ENCODE measurements at places on chromosomes 11 and 22.

GRCh38 chr11:27405134-27405533 is 42.1 kb upstream of the CCDC34 start:
- DNase-seq, result no peak

- DNase-seq, result no peak
Observed at GRCh38 chr11:96373826-96374225, 15.9 kb downstream of the CCDC82 start.

DNA sequence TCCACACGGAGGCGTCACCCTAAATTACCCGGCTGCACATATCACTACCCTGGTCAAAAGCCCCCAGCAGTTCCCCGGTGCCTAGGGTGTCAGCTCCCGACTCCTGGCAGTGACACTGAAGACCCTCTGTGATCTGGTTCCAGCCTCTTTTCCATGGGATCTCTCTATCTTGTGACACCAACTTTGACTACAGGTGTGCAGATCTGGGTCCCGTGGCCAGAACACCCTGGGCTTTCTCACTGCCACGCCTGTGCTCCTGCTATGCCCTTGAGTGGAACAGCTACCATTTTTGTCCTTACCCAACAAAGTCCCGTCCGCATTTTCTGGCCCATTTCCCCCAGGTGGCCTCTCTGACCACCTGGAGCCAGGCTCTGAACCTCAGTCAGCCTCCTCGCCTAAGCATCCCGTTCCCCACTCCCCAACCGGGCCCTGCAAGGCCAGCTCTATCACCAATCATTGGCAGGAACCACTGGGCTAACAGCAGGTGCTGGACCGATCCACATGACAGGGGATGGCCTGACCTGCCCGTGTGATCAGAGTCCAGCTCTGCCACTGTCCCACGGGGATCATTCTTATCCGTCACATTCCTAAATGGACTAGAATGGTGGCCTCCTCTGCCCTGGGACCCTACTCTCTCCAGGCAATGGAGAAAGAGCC is 20.7 kb upstream of the CBX7 start:
- no peak for DNase-seq

DNA sequence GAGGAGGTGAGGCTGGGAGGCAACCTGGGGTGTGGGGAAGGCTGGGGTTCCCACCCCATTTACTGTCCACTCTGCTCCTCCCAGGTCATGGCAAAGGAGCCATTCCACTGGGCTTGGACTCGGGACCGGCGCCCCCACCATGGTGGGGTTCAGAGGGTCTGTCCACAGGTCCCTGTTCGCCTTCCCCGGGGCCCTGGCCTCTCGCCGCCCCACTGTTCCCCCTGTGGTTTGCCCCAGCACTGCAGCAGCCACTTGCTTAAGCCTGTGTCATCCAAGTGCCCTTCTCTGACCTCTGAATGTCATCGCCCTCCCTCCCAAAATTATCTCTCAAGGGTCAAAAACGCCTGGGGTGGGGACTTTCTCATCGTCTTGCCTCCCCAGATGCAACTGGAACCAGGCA is 2.6 kb downstream of the SPDYC start:
- no peak for DNase-seq

DNA sequence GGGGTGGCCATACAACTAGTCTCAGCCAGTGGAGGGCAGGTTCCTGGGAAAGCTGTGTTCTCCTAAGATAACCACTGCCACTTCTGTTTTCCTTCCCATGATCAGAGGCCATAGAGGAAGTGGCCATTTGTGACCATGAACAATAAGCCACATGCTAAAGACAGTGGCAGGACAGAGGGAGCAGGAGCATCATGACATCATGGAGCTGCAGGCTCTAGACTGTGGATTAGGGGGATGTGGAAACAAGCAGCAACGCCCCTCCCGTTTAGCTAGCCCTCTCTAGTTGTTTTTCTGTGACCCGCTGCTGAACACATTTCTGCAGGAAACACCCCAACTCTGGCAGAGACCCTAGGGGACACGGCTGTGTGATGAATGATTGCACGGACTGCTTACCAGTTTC is 195.0 kb upstream of the NECTIN1 start:
- no peak for DNase-seq

DNA sequence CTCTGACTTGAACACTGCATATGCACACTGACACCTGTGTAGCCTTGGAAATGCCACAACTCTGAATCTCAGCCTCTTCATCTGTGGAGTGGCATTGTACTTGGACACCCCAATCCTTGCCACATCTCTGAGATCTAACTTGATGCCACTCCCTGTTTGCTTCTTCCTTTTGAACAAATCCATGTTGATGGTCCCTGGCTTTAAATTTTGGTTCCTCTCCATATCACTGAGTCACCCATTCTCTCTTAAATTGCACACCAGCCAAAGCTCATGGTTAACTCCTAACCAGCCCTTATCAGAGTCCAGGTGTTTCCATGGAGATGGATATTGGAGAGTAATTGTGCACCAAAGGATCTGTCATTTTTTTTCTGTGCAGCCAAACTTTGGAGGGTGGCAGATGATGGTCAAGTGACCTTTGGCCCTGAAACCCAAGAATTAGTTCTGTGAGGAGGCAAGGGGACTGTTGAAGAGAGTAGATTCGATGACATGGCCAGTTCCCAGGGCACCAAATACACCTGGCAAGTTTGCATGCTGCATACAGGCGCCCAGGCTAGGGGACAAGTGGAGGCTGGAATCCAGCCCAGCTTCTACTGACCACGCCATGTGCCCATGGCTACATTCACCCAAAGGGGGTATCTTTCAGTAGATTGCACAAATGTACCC is 25.1 kb upstream of the PAMR1 start:
- DNase-seq, result no peak

DNA sequence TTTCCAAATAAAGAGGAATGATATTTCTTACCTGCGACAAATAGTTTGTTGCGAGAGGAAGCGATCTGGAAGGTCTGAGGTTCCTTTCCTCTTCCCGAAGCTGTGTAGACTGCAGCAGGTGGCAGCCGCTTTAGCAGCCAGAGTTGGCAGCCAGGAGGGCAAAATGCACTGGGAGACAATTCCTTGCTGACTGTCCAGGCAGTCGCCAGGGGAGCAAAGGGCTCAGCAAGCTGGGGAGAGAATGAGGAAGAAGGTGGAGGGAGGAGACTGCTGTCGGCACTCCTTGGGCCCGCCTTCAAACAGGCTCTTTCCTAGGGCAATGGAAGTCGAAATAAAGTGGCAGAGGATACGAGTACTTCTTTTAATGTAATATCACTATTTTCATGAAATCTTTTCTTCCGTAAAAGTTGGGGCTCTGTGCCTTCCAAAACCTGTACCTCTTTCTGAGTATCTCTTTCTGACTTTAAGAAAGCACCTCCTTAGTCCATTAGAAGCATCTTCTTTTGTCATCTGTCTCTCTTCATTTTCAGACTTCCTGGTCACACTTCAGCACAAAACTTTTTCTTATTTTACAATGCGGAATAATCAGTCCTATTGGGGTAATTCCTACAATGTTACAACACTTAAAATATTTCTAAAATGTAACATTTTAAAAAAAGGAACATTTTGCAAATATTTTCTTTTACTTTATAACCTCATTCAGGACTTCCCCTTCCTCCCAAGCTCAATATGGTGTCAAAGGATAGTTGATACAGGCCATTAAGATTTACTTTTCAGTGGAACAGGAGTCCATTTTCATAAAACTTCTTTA is at the start of gene IL18:
Gene IL18, minus strand, starts transcription at position 220 of the 811 bp plus-strand sequence. CDS start 9,041 bp downstream, outside the sequence.
- DNase-seq, result no peak

- no peak for DNase-seq
Observed at GRCh38 chr22:49749885-49750510, 77.7 kb downstream of the BRD1 start.

DNA sequence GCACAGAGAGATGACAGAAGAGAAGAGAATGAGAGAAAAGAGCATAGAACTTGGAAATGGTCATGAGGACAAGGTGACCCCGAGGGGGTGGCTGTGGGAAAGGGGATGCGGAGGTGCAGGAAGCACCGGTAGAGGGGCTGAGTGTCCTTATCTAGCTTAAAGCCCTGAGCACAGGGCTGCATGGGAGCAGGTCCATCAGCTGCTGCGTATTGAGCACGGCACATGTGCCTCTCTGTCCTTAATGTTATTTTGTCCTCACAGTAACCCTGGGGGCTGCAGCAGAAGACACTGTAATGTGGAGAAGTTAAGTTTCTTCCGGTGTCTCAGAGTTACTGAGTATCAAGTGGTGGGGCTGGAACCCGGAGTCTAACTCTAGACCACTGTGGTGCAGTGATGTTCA is 94.4 kb upstream of the OR4B1 start:
- DNase-seq, result no peak
